ENCODE measurements at places on chromosomes 16 and 17.

DNA sequence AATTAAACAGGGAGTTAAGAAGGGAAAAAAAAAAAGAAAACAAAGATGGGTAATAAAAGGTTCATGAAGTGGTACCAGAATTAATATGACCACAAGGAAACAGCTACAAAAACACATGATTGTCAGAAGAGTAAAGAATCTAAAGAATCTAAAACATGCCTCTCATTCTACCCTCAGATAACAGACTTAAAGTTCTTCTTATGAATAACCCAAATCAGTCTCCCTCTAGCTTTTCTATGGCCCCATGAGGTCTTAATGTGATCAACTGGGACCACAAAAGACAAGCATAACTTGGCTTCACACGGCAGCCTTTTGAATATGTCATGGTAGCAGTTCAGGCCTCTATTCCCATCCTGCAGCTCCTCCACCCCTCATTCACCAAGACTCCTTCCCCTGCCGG lies 6.9 kb downstream of the MYH10 start:
- peaks cover 47% of the 10 kb centered on the region for H3K4me1 ChIP-seq
- H3K36me3 ChIP-seq, result peaks cover 36% of the 10 kb centered on the region
- H3K27ac ChIP-seq, result no peak overlapping the region
- H3K4me3 ChIP-seq, result peak overlapping the region; percentile 15

DNA sequence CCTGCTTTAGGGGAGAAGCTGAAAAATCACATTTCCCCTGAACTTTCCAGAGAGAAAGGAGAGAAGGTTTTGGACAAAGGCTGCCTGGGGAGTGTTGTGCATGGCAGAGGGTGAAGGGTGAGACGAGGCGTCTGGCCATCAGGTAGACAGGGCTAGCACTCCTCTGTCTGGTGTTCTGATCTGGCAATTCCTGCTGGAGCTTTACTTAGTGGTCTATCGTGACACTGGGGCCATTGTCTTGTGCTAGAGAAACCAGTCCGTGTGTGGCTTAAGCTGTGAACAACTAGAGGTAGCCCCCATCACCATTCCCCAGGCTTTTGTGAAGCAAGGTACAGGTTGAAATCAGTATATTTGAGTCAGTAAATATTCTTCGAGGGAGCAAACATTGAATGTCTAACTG lies 8.5 kb downstream of the RHBDL3 start:
- H3K27me3 ChIP-seq, result peaks cover 31% of the 10 kb centered on the region
- DNase-seq, result no peak
- no peak overlapping the region for H3K27ac ChIP-seq
- H3K4me1 ChIP-seq, result peaks cover 40% of the 10 kb centered on the region
- no peaks in the 10 kb centered on the region for H3K36me3 ChIP-seq

GRCh38 chr16:23676924-23677480 lies 1.7 kb upstream of the PLK1 start:
- H3K27me3 ChIP-seq, result no peaks in the 10 kb centered on the region
- peaks cover 34% of the 10 kb centered on the region for H3K4me1 ChIP-seq
- peaks cover 2% of the 10 kb centered on the region for H3K36me3 ChIP-seq
- no peak for DNase-seq

GRCh38 chr17:3889325-3890012 lies 3.4 kb downstream of the CAMKK1 start:
- H3K27ac ChIP-seq, result no peak overlapping the region
- H3K4me1 ChIP-seq, result peaks cover 26% of the 10 kb centered on the region
- no peak overlapping the region for H3K4me3 ChIP-seq
- no peak for DNase-seq
- H3K36me3 ChIP-seq, result no peaks in the 10 kb centered on the region

DNA sequence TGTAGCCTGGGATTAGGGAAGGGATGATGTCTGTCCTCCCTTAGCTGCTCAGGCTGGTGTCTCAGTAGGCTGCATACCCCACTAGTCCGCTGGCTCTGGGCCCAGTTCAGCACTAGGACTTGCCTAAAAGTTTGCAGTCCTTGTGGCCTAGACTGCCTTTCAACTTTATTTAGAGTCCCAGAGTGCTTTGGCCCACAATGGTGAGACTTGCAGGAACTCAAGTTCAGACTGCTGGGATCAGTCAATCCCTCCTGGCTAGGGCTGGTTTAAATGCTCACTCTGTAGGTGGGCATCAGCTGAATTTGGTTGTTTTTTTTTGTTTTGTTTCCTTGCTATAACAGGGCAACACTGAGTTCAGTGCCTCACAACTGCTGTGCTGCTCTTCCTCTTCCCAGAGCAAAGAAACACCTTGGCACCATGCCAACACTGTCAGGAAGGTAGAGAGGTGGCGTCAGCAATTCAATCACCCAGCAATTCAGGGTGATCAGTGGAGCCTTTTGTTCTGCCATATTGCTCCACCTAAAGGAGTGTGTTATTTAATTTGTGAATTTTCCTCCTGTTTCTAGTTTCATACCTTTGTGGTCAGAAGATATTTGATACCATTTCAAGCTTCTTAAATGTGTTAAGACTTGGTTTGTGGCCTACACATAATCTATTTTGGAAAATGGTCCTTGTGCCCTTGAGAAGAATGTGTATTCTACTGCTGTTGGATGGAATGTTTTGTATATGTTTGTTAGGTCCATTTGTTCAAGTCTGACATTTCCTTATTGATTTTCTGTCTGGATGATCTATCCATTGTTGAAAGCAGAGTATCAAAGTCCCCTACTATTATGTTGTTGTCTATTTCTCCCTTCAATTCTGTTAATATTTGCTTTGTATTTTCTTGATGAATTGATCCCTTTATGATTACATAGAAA lies 284.0 kb upstream of the PMFBP1 start:
- no peaks in the 10 kb centered on the region for H3K27me3 ChIP-seq
- DNase-seq, result no peak
- no peak overlapping the region for H3K4me3 ChIP-seq
- H3K36me3 ChIP-seq, result peaks cover 48% of the 10 kb centered on the region
- H3K4me1 ChIP-seq, result no peaks in the 10 kb centered on the region

- no peaks in the 10 kb centered on the region for H3K36me3 ChIP-seq
- peaks cover 19% of the 10 kb centered on the region for H3K4me1 ChIP-seq
- peak overlapping the region; percentile 32 for H3K27ac ChIP-seq
Observed at GRCh38 chr17:5883775-5884665, 186.2 kb upstream of the WSCD1 start.

DNA sequence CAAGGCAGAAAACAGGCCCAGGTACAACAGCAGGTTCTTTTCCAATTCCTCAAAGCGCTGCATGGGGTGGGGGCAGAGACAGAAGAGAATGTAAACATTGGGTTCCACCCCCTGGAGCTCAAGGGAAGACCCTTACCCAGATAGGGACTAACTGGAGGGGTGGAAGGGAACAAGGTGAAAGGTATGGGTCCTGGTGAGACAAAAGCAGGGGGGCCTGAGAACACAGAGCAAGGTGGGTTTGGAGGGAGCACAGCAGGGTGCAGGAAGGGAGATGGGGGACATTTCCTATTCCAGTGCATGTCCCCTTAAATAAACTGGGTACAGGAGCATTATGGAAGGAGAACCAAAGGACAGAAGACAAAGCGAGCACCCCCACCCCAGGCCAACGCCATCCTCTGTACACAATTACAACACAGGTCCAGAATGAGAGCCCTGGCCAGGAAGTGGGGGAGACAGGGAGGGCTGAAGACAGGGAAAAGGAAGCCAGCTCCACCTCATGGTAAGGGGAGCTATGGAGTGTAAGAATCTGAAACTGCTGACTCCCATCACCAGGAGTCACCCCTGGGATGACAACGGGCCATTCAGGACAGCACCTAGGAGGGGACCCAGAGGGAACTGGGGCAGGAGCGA lies 2.1 kb upstream of the CD2BP2 start:
- peaks cover 22% of the 10 kb centered on the region for H3K4me1 ChIP-seq
- H3K4me3 ChIP-seq, result no peak overlapping the region
- H3K27me3 ChIP-seq, result no peaks in the 10 kb centered on the region
- H3K36me3 ChIP-seq, result peaks cover 4% of the 10 kb centered on the region
- no peak overlapping the region for H3K27ac ChIP-seq

DNA sequence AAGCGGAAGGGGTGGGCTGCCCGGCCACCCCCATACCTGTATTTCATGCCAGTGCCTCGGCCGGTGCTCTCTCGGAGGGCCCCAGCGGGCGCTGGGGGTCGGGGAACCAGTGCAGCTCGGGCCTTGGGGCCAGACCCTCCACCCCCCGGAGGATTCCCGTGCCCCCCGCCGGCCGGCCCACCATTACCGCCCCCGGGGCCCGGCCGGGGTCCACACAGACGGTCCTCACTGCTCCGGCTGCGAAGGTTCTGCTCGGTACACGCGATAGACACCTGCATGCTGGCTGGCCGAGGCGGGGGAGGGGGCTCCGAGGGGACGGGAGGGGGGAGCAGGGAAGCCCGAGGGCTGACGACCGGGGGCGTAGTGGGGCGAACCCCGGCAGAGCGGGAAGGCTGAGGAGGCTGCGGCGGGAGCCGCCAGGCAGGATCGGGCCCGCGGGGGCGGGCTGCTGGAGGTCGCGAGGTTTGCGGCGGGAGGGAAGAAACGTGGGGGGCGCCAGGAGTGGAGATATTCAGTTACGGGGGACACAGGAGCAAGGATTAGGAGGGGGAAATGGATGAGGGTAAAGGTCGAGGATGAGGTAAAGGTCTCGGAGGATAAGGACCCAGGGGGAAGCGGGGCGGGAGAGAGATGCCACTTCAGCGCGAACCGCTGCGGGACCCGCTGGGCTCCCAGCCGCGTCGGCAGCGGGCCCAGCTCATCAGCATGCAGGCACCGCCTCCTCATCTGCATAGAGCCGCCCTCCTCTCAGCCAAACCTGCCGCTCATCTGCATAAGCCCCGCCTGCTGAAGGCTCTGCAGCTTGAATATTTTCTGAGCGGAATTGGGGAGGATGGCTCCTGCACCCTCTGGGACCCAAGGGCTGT lies at the start of gene KCNAB3:
Gene KCNAB3 (minus strand): TSS at position 699 of the 866 bp plus-strand sequence. CDS start 421 bp downstream, at position 278.
- H3K36me3 ChIP-seq, result peaks cover 3% of the 10 kb centered on the region
- H3K4me3 ChIP-seq, result peak within 1 kb of the TSS; percentile 99
- H3K4me1 ChIP-seq, result peaks cover 40% of the 10 kb centered on the region
- peak; percentile 64 for DNase-seq
- peaks cover 11% of the 10 kb centered on the region for H3K27me3 ChIP-seq
- peak within 1 kb of the TSS; percentile 38 for H3K27ac ChIP-seq

DNA sequence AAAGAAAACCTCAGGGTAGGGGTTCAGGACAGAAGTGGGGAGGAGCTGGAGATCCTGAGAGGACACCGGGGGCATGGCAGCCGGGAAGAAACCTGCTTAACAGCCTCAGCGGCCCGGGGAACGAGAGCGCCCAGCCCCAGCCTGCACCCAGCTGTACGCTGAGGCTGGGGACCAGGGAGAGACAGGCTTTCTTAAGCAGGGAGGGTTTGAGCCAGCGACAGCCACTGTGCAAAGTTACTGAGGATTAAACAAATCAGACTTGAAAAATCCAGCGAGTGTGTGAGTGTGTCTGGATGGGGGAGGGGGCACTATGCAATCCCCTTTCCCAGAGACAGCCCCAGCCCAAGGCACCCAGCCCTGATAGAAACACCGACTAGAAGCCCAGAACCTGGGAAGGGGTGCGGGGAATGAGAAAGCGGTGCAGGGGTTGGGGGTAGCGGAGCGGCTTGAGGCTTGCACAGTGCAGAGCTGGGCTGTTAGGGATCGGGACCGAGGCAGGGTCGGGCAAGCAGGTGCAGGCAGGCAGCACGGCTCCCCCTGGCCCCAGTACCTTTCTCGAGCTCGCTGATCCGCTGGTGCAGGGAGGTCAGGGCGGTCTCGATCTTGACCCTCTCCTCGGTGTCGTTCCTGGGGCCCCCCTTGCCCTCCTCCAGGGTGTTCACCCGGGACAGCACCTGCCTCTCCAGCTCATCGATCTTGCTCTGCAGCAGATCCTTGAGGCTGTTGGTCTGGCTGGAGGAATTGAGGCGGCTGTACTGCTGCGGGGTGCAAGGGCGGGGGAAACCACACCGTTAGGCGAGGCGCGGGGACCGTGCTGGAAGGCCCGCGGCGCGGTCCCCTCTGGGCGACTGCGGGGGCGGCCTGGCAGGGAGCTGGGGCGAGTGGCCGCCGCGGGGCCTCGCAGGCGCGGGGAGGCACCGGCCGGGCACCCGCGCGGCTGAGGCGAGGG lies 1.2 kb downstream of the NPTX1 start:
- H3K27ac ChIP-seq, result no peak overlapping the region
- H3K4me3 ChIP-seq, result peak overlapping the region; percentile 83
- no peak for DNase-seq
- H3K4me1 ChIP-seq, result peaks cover 9% of the 10 kb centered on the region
- H3K36me3 ChIP-seq, result no peaks in the 10 kb centered on the region

GRCh38 chr17:62703261-62703775 lies 75.8 kb downstream of the MRC2 start:
- peaks cover 6% of the 10 kb centered on the region for H3K27me3 ChIP-seq
- H3K4me3 ChIP-seq, result peak overlapping the region; percentile 68
- no peak for DNase-seq
- H3K27ac ChIP-seq, result no peak overlapping the region
- H3K36me3 ChIP-seq, result no peaks in the 10 kb centered on the region

DNA sequence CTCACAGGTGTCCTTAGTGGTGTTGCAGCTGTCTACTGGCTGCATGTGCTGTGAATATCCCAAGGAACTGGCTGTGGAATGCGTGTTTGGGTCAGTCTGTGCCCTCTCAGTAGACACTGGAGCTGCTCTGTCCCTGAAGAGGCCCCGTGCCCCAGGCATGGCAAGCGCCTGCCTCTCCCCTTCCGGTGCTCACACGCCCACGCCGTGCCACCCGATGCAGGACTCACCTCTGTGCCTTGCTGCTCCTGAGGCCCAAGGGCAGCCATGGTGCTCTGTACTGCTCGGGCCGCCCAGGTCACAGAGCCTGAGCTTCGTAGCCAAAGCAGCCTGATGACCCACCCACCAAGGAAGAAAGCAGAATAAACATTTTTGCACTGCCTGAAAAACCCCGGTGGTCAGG lies 10.0 kb downstream of the RGS11 start:
- H3K27me3 ChIP-seq, result peaks cover 5% of the 10 kb centered on the region
- no peak overlapping the region for H3K4me3 ChIP-seq
- no peaks in the 10 kb centered on the region for H3K4me1 ChIP-seq
- H3K27ac ChIP-seq, result no peak overlapping the region

DNA sequence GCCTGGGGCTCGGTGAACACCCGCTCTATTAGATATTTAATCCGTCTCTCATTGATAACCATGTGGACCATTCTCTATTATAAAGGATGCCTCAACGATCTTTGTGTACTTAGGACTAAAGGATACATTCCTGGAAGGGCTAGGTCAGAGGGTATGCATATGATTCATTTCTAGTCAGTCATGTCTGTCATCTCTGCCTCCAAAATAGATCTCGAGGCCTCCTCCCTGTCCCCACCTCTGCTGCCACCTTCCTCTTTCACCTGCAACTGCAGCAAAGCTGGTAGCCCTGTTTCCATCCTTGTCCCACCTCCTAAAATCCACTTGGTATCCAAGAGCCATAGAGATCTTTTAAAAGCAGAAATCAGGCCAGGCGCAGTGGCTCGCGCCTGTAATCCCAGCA lies 121.5 kb downstream of the KATNIP start:
- no peak overlapping the region for H3K27ac ChIP-seq
- H3K4me1 ChIP-seq, result no peaks in the 10 kb centered on the region
- no peaks in the 10 kb centered on the region for H3K27me3 ChIP-seq
- no peak overlapping the region for H3K4me3 ChIP-seq

DNA sequence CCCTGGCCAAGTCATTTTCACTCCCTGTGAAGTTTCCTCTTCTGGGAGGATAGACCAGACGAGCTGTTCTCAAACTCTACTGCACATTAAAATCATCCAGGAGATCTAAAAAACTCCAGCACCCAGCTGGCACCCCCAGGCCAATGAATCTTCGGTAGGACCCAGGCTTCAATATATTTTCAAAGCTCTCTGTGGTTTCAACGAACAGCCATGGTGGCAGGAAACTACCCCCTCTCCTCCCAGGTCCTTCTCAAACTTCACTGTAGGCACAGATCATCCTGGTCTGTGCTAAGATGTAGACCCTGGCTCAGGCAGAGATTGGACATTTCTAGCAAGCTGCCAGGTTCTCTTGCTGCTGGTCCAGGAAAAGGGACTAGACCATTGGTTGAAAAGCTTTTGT lies 38.7 kb upstream of the GRIN2A start:
- H3K36me3 ChIP-seq, result no peaks in the 10 kb centered on the region
- peaks cover 25% of the 10 kb centered on the region for H3K27me3 ChIP-seq
- no peak overlapping the region for H3K27ac ChIP-seq
- DNase-seq, result no peak
- peaks cover 2% of the 10 kb centered on the region for H3K4me1 ChIP-seq

Measured in neural crest cell (in vitro differentiated cells).